ENCODE measurements at places on chromosomes 3 and 15. TPM values are rescaled to one million over a fixed set of nuclear protein-coding genes. Genes with fewer than 3 reads are reported as not detected.

SAXO2 gene
- 0.39 TPM for total RNA-seq

DLL4 gene
- not detected for total RNA-seq

GRM7 gene
- not detected for total RNA-seq

FGD5 gene
- total RNA-seq: not detected

ZNF660 gene
- total RNA-seq: 3.0 TPM

EFCAB12 gene
- total RNA-seq: under 0.01 TPM

CNBP gene
- total RNA-seq: 319 TPM

EXD1 gene
- not detected for total RNA-seq

PRSS50 gene
- total RNA-seq: 0.54 TPM

RBPMS2 gene
- not detected for total RNA-seq

NR2E3 gene
- total RNA-seq: 1.6 TPM

ANKUB1 gene
- total RNA-seq: not detected

Data from placental epithelial cell (primary cell).